Neural progenitor cell (in vitro differentiated cells): ENCODE measurements at places on chromosomes 13 and 19.
A peak's percentile ranks its signal among the peaks of the same experiment; 100 is the strongest.

GRCh38 chr19:10135551-10136334, 16.0 kb upstream of the EIF3G start:
- no peak for DNase-seq

- peak; percentile 34 for DNase-seq
Observed at GRCh38 chr13:101492251-101492910, 39.9 kb downstream of the ITGBL1 start.

GRCh38 chr13:48266701-48267639, 34.0 kb downstream of the ITM2B start:
- no peak for DNase-seq

DNA sequence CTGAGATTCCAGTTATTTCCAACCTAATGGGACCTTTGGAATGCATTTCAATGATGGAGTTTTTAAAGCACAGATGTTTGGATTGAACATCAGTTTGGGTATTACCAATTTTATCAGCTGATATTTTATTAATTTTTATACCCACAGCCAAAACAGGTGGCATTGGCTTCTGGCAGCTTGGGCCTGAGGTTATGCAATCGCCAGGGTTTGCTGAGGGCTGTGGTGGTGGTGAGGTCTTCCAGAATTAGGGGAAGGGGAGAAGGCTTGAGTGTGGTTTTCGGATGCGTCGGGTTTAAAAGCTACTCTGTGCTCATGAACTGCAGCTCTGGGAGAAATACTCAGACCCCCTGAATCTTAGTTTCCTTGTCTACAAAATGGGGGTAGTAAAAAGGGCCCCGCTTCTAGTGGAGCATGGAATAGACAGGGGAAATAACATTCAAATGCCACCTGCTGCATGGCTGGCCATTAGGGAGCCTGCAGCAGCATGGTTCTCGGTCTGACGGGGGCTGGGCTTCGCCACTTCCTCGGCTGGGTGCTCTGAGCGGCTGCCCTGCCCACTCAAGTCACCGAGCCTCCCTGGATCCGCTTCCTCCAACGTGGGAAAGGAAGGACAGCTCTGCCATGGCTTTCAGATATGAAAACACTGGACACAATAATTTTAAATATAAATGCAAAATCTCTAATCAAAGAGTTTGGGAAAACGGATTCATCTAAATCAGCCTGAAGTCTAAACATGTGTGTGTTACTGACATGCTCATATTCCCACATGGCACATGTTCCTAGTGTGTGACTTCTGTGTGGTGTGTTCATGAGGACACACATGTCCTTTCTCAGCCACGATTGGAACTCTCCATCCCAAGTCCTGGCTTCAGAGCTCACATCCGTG, 35.2 kb downstream of the ADPRHL1 start:
- no peak for DNase-seq

DNA sequence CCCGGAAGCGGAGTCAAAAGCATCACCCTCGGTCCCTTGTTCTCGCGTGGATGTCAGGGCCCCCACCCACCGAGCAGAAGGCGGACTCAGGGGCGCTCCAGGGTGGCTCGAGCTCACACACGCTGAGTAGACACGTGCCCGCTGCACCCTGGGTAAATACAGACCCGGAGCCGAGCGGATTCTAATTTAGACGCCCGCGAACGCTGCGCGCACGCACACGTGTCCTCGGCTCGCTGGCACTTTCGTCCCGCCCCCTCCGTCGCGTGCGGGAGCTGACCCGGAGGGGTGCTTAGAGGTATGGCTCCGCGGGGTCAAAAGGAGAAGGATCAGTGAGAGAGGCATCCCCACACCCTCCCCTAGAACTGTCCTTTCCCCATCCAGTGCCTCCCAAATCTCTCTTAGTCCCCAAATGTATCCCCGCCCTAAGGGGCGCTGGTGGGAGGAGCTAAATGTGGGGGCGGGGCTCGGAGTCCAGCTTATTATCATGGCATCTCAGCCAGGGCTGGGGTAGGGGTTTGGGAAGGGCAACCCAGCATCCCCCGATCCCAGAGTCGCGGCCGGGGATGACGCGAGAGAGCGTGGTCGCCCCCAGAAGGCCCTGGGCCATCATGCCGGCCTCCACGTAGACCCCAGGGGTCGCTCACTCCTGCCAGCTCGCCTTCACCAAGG, 451 bp upstream of the ICAM5 start:
- peak; percentile 73 for DNase-seq

DNA sequence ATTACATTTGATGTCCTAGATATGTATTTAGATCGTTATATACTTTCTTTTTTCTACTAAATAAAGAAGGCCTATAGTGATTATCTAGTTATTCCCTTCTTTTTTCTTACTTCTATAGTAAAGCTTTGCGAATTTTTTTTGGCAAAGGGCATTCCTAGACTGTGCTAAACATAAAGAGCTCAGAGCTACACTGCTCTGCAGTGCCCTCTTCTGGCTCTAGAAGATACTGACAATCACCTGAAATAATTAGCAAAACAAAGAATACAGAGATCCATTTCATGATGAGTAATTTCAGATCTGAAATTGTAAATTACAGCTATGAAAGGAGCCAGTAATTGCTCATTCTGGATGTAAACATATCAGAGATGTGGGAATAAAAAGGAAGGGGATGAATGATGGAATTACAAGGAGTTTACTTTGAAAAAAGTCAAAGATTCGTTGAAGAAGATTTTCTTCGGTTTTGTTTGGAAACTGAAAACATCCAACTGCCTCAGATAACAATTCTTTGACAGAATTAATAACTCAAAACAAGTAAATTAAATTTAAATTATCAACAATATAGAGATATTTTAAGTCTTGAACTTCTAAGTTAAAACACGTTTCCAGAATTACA, 288.5 kb downstream of the NALCN start:
- DNase-seq, result peak; percentile 73

DNA sequence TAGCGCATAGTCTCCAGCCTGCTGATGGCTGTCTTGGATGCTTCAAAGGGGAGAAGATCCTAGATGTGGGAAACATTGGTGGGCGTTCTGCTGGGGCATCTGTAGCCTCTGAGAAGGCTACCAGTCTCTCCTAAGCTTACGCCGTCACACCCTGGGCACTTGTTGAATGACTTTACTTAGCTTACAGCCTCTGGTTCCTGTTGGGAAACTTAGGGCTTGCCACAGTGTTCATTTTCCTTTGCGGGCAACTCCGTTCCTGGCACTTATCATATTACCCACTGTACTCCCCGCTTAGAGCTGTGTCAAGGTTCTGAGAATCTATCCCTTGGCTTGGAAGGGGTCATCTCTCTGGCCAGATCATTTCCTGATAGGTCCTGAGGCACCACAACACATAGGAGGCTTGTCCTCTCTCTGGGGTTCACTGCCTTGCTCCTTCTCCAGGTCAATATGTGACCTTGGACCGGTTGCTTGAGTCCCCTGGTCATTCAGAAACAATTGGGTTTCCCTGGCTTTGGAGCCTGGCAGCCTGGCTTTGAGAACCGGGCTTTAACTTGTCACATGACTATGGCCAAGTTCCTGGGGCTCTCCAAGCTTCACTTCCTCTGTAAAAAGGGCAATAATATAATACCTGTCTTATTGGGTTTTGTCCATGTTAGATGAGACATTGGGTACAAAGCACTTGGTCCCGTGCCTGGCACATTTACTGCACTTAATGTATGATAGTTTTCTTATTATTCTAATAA, 20.5 kb upstream of the ALOX5AP start:
- no peak for DNase-seq

DNA sequence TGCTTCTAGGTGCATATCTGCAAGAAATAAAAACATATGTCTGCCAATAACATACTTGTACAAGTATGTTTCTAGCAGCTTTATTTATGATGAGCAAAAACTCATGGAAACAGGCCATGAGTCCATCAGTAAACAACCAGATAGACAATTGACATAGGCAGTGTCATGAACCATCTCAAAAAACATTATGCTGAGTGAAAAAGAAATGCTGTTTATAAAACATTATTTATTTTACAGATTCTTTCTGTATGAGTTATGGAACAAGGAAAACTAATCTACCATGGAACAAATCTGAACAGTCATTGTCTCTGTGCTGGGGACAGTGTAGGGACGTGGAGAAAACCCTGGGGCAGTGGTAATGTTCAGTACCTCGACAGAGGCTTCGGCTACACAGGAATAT, 283.9 kb downstream of the UQCRFS1 start:
- DNase-seq, result no peak

DNA sequence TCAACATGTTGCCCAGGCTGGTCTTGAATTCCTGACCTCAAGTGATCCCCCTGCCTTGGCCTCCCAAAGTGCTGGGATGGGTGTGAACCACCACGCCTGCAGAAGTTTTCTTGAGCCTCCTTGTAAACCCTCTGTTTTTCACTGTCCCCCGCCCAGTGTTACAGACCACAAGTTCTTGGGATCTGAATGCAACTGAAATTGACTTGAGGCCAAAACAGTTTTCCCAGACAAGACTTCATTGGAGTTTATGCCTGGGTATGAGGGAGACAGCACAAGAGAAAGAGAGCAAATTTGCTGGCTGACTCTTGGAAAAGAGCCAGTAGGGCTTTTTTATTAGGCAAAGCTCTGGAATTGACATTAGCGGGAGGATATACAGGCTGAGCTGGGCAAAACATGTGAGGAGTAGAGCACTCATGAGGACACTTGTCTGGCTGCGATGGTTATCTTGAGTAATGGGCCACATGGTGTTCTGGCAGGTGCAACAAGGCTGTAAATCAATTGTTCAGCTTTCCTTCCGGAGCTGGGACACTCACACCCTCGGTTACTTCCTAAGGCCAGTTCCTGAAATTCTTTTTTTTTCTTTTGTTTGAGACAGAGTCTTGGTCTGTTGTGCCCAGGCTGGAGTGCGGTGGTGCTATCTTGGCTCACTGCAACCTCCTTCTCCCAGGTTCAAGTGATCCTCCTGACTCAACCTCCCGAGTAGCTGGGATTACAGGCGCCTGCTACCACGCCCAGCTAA, 12.7 kb upstream of the HNRNPL start:
- DNase-seq, result peak; percentile 1

- DNase-seq, result peak; percentile 46
Observed at GRCh38 chr19:46710687-46711086, 6.2 kb downstream of the PRKD2 start.

DNA sequence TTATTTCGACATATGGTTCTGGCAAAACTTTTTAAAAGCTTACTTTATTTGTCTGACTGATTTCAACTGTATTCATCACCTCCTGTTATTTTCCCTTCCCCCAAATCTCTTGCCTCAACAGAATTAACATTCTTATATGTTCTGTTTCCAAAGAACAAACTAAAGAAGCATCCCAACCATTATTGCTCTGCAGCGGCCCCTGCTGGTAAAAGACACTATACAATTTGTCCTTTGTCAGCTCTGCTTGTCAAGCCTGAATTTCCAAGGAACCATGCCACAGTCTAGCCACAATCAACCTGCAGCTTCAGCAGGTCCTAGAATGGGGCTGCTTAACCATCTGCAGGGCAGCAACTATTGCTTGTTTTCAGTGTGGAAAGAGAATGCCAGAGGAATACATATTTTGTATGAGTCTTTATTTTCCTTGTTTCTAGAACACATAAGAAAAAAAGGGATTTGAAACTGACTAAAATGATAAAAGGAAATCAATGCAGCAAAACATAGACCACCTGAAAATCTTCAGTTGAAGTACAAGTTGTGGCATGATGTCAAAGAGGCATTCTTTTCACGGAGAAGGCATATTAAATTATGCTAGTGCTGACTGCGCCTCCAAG, 845.3 kb downstream of the DIAPH3 start:
- DNase-seq, result peak; percentile 91

- DNase-seq, result no peak
Observed at GRCh38 chr19:49687566-49688316, 1.7 kb upstream of the ADM5 start.

DNA sequence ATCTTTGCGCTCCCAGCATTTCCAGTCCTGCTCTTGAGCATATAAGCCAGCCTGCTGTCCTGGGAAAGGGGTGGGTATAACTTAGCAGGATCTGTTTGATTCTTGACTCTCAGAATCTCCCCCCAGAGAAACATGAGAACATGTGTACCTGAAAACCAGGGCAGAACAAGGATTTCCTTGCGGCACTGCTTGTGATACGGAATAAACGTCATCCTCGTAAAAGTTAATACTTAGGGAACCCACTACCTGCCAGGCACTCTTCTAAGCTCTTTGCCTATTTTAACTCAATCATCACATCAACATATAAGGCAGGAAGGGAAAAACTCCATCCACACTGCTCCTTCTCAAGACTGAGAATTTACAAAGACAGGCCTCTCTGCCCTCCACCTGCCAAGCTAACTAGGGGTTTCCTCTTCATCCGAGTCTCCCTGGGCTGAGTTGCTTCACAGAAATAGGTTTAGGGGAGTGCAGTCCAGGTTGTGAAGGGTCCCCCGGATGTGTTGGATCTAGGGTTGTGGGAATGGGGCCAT, 1.1 kb downstream of the ZNF653 start:
- no peak for DNase-seq

DNA sequence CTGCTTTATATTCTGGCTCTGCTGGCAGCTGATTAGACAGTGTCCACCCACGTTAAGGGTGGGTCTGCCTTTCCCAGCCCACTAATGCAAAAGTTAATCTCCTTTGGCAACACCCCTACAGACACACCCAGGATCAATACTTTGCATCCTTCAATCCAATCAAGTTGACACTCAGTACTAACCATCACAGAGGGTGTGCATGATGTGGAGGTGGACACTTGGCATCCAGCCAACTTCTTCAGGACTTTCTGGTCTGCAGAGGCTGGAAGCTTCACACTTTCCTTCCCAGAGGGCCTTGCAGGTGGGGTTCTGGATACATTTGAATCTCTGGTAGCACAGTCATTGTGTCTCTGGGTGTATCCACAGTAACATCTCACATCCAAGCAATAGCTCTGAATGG, 18.9 kb upstream of the IGFL1 start:
- no peak for DNase-seq

DNA sequence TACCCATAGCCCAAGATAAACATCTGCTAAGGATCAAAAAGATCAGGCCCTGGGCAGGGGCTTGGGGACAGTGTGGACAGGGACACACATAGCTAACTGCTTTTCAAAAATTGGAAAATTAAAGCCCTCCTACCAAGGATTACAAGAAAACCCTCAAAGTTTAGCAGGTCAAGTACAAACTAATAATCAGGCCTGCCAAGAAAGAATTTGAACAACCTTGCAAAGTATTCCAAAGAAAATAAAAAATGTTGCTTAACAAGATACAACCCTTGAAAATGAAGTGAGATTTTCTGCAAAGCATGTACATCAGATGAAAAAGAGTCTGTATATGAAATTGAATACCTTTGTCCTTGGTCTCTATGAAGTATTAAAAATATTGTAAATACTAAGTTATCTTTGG, 67.3 kb downstream of the KLF12 start:
- DNase-seq, result no peak

- DNase-seq, result no peak
Observed at GRCh38 chr19:46176116-46176860, 28.2 kb downstream of the IGFL2 start.
